ENCODE measurements at places on chromosomes 11 and 22. TPM values are rescaled to one million over a fixed set of nuclear protein-coding genes. Genes with fewer than 3 reads are reported as not detected.
A peak's percentile ranks its signal among the peaks of the same experiment; 100 is the strongest.

- DNase-seq, result peak; percentile 91
Observed at GRCh38 chr11:130449996-130450769, 1.7 kb downstream of the ADAMTS15 start.

DNA sequence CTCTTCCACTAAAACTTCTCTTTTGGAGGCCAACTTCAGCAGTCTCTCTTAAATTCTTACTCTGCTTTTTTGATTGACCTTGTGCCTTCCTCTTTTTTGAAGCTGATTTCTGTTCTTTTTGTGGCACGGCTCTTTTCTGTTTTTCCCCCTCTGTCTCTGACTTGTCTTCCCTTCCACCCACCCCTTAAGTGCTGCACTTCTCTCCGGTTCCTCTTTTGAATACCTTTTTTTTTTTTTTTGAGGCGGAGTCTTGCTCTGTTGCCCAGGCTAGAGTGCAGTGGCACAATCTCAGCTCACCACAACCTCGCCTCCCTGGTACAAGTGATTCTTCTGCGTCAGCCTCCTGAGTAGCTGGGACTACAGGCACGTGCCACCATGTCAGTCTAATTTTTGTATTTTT is 211.9 kb downstream of the BLID start:
- no peak for DNase-seq

DNA sequence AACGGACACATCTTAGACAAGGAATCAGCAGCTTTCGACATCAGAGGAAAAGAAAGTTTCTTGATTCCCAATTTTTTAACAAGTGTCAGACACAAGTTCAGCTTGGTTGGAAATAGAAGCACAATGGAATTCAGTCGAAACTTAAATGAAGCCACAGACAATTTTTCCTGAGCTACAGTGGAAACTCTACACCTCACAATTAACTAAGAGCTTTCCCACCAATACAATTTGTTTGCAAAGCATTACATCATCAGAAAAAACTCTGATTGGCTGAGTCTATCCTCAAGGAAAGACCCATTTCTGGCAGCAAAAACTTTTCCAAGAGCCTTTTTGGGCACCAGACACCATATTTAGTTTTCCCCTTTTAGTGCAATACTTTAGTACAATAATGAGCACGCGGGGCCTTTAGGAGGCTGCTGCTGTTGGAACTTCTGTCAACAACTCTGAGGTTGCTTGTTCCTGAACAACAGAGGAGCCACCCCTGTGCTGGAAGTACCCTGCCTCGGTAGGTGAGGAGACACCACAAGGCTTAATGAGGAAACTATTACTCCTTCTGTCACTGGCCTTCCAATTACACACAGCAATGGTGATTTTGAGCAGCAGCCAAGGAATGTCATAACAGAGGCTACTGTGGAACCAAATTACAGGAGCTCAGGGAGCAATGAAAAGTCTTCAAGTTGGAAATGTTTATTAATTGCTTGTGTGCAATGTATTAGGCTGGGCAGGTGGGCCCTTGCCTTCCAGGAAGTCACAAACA is 61.9 kb upstream of the BARX2 start:
- no peak for DNase-seq

- peak; percentile 30 for DNase-seq
Observed at GRCh38 chr22:25067851-25068421, 115.4 kb downstream of the KIAA1671 start.

- DNase-seq, result no peak
Observed at GRCh38 chr11:128416976-128417375, 170.4 kb downstream of the ETS1 start.

DNA sequence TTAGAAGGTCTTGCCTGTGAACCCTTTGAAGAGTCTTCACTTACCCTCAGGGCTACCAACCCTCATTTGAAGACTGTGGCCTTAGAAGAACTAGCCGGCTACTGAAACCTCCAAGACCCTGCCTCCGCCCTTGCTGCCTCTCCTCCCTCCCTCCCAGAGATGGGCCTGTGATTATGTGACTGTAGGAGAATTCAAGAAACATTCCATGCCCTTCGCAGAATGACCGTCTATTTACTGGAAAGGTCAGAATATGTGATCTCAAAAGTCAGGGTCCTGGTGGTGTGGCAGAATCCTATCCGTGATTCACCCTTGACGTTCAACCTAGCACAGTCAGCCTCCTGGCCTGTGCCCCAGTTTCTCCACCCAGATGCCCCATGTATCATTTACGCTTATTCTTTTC is 109.6 kb downstream of the CTNND1 start:
- no peak for DNase-seq

- DNase-seq, result no peak
Observed at GRCh38 chr11:28964811-28965210, 856.6 kb downstream of the METTL15 start.

DNA sequence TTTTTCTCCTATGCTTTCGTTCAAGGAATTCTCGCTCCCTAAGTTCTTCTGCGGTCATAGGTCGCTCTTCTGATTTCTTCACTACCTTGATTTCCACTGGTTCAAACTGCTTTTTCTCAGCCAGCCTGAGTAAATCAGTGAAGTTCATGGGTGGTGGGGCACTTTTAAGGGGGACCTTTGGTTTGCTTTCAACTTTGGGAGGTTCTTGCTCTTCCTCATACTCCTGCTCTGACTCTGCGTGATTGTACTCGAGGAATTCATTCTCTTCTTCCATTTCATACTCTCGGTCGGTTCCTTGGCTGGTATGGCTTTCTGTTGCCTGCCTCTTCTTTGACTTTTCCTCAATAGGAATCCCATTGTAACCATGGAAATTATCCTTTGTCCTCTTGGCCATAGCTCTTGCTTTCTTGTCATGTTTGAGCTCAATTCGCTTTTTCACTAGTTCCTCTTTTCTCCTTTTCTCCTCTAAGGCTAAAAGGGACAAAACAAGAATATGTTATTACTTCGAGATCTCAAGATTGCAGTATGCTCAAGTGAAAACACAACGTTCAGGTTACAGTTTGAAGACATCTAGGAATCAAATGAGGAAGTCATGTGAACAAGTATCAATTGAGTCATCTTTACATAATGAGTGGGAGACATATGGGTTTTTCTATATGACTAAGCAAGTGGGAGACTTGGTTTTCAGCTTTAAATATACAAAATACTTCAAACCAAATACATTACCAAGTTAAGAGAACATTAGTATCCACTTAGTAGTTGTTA is 16.2 kb downstream of the MISFA start:
- no peak for DNase-seq

DNA sequence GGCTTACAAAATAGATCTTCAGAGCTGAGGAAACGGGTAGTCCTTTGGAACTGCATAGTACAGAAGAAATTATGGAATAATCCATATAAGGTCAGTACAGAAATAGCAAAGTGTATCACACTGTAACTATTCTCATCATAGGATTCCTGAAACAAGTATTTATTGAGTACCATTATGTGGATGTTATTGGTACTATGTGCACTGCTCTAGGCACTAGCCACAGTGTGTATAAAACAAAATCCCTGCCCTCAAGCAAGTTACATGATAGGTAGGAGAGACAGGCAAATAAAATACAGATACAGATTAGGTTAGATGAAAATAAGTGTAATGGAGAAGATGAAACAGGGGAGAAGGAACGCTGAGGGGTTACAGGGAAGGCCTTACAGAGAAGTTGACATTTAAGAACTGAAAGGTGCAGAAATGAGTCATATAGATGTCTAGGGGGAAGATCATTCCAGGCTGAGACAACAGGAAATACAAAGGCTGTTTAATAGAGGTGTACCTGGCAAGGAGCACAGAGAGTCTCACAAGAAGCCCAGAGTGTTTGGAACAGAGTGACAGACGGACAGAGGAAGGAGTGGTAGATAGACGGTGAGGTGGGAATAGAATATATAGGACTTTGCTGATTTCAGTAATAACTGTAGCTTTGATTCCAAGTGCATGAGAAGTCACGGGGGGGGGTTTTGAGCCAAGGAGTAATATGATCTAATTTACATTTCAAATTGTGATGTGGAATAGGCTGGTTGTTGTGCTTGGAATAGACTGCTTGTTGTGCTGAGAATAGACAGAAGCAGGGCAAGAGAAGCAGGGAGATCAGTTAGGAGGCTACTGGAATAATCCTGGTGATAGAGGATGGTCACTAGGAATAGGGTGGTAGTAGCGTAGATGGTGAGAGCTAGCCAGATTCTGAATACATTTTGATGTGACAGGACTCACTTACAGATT is 13.7 kb downstream of the RNF141 start:
- no peak for DNase-seq

- no peak for DNase-seq
Observed at GRCh38 chr11:24697522-24698111, 200.8 kb downstream of the LUZP2 start.

- no peak for DNase-seq
Observed at GRCh38 chr22:25216230-25216629, 3.2 kb upstream of the CRYBB2 start.

- DNase-seq, result no peak
Observed at GRCh38 chr11:41446566-41446965, 12.9 kb downstream of the LRRC4C start.

DNA sequence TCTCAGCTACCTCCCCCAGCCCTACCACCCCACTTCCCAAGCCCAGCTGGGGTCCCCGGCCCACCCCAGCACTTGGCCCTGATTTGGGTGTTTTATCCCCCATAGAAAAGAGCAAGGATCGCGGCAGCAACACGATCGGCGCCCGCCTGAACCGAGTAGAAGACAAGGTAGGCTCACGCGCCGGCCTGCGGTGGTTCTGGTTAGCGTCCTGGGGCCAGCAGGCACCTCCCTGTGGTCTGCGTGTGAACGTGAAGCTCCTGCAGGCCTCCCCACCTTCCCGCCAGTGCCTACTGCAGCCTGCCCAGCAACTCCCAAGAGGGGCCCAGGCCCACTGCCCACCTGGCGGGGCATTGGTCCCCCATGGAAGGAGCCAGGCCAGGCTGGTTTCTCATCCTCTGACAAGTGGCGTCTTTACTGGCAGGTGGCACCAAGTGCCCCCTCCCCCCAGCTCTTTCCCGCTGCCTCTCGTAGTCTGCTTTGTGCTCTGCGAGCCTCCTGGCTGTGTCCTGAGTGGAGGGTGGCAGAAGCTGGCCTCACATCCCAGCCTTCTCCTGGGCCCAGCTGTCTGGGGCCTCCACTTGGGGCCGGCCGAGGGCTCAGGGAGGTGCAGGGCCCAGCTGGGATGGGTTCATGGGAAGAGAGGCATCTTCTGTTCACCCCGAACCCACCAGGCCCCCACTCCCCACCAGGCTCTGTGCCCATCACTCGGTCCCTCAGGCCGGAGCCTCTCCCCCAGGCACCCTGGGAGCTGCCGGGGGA is 78.3 kb upstream of the KCNQ1OT1 start:
- peak; percentile 26 for DNase-seq

GRCh38 chr11:84691830-84692229 is 935.3 kb downstream of the DLG2 start:
- DNase-seq, result no peak

DNA sequence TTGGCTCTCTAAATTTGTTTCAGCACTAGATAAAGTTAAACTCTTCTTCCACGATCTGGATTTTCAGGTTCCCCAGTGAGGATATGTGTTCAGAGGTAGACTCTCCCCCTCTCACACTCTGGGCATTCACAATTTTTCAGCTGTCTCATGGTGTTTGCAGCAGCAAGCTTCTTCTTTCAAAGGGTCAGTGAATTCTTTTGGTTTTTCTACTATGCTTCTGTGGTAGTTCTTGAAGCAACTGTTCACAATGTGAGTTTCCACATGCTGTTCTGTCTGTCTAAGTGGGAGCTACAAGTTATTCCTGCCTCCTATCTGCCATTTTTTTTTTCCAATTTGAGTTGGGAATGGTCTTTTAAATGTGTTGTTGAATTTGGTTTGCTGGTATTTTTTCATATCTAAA is 25.4 kb downstream of the CNTF start:
- no peak for DNase-seq

- no peak for DNase-seq
Observed at GRCh38 chr11:11263238-11264005, 89.6 kb downstream of the CSNK2A3 start.

- no peak for DNase-seq
Observed at GRCh38 chr22:44143105-44143474, 37.6 kb upstream of the PARVG start.

- no peak for DNase-seq
Observed at GRCh38 chr22:39664485-39665200, 94.1 kb downstream of the CACNA1I start.

GRCh38 chr11:127126986-127127385 is 126.4 kb upstream of the KIRREL3 start:
- no peak for DNase-seq

DNA sequence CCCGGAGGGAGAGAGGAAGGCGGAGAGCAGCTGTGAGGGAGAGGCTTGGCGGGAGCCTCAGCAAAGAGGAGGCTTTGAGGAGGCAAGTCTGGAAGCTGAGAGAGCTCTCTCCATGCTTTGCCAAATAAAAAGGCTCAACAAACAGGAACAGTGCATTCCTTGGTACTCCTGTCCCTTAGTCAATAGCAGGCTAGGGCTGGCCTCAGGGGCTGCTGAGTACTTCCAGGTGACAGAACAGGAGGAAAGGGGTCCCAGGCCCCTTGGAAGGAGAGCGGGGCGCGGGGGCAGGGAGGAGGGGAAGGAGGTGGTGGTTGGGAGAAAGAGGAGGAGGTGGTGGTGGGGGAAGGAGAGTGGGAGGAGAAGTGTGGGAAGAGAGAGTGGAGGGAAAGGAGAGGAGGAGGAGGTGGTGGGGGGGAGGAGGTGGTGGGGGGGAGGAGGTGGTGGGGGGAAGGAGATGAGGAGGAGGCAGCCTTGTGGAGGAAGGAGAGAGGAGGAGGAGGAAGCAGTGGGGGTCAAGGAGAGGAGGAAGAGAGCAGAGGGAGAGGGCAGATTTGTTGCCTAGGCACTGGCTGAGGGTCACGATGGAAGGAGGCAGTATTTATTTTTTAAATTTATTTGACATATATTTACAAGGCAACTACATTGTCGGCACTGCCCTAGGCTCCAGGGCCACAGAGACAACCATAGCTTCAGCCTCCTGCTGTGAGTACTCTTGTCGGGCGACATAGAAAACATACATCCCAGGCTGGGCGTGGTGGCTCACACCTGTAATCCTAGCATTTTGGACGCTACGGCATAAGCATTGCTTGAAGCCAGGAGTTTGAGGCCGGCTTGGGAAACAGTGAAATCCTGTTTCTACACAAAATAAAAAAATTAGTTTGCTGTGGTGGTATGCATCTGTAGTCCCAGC is 74.2 kb upstream of the ZBED5 start:
- peak; percentile 61 for DNase-seq

OR52E6 gene
- not detected for total RNA-seq

TSGA10IP gene
- total RNA-seq, result not detected

BRMS1 gene
- total RNA-seq, result 14.9 TPM

CCDC117 gene
- 12.9 TPM for total RNA-seq

NAV2 gene
- total RNA-seq, result 12.3 TPM

OR5D14 gene
- not detected for total RNA-seq

SCGB1C1 gene
- total RNA-seq, result not detected

OR51E1 gene
- total RNA-seq, result 0.34 TPM

Measured in left cardiac atrium (tissue), 4 donors.